ENCODE measurements at places on chromosomes 11 and 22. TPM values are rescaled to one million over a fixed set of nuclear protein-coding genes. Genes with fewer than 3 reads are reported as not detected.

Gene PARVG
- 7.1 TPM for total RNA-seq

Gene GCAT
- 11.9 TPM for total RNA-seq

Gene SLN
- not detected for total RNA-seq

Gene HSPB2
- 4.0 TPM for total RNA-seq

Gene GLYATL1
- not detected for total RNA-seq

Gene CRACR2B
- total RNA-seq: 7.4 TPM

Gene ART1
- total RNA-seq: not detected

Gene DEPDC7
- total RNA-seq: 1.3 TPM

Gene P2RX6
- 0.39 TPM for total RNA-seq

Measured in esophagus muscularis mucosa (tissue), 4 donors.